Upper lobe of left lung (tissue), 6 donors: ENCODE measurements at places on chromosomes 1 and 21. TPM values are rescaled to one million over a fixed set of nuclear protein-coding genes. Genes with fewer than 3 reads are reported as not detected.
A peak's percentile ranks its signal among the peaks of the same experiment; 100 is the strongest.

GRCh38 chr21:19475525-19475924 lies 1071.9 kb upstream of the TMPRSS15 start:
- no peak for DNase-seq

GRCh38 chr1:3029481-3029961 lies 8.3 kb downstream of the ACTRT2 start:
- DNase-seq = peak; percentile 43

DNA sequence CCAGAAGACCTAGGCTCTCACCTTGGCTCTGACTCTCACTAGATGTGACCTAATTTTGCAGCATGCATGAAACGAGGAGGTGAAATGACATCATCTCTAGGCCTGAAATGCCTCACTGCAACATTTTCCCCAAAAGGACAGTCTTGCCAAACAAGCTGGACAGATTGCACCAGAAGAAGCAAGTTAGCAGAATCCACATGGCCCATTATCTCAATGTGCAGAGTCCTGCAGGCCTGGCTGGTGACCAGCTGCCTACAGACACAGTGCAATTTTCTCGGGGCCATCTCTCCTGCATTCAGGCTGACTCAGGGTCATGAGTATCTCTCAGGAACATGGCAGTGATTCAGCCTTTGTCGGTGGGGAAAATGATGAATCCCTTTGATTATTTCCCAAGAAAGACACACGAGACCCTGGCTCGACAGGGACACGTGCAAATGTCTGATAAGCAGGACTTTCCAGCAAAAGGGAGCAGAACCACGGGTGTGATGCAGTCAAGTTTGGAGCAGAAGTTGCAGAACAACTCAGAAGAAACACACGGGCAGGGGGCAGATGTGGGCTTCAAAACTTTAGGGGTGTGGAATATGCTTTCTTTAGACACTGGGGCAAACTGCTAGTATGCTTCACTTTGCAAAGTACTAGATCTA lies 38.7 kb downstream of the TRIM67 start:
- no peak for DNase-seq

DNA sequence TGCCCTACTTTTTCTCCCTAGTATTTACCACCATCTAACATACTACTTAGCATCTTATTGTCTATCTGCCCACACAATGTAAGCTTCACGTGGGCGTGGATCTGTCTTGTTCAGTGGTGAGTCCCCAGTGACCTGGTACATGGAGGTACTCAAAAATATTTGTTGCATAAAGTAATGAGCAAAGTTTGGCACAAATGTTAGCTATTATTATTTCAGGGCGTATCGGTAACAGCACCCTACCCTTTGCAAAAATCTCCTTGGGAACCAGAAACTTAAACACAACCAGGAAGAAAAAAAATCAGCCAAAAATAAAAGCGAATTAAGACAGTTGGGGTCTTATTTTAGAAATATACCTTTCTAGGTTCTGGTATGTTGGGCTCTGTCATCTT lies 454 bp upstream of the NENF start:
- DNase-seq = no peak

Gene TMEM81
- total RNA-seq = 1.3 TPM

Gene NBPF14
- total RNA-seq = 35.8 TPM

Gene KLF17
- total RNA-seq = 0.39 TPM
